ENCODE measurements at places on chromosomes 7 and 10.

DNA sequence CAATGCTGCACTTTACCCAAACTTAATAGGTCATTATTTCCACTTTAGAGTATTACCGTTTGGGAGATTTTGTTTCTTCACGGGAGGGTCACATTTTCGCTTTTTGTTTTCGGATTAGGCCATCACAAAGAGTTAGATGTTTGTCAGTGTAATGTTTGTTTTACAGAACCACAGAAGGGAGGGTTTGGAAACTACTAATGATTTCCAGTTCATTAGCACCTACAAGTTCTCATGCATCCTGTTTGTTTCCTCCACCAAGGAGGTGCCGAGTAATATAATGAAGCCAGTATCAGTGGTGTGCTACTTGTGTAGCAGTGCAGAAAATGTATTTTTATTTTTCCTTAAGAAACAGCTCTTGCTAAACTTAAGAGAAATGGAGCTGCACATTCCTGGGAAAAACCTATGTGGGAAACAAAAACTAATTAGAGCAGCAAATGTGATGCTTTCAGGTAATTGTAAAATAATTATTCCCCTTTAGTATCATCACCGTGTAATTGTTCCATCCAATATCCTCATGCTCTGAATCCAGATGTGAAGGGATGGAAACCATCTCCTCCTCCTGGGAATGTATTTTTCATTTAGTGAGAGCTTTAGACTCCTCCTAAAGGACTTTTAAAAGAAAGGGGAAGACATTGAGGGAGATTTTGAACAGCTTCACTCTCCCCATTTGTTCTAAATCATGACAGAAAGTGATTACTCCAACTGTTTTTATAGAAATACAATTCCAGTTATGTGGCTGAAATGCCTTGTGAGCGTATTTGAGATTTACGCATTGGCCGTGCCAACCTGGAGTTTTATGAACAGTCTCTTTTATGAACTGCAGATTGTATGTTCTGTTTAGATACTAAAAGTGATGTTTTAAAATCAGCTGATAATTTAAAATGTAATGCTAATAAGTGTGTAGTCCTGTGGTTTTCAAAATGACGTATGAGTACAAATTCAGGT, 5.6 kb downstream of the CELF2 start:
- DNase-seq, result no peak

GRCh38 chr7:47354831-47355541, 226.9 kb downstream of the TNS3 start:
- DNase-seq, result no peak

GRCh38 chr7:155141562-155141961, 71.4 kb downstream of the HTR5A start:
- DNase-seq, result no peak

GRCh38 chr7:24378871-24379616, 95.1 kb downstream of the NPY start:
- no peak for DNase-seq

DNA sequence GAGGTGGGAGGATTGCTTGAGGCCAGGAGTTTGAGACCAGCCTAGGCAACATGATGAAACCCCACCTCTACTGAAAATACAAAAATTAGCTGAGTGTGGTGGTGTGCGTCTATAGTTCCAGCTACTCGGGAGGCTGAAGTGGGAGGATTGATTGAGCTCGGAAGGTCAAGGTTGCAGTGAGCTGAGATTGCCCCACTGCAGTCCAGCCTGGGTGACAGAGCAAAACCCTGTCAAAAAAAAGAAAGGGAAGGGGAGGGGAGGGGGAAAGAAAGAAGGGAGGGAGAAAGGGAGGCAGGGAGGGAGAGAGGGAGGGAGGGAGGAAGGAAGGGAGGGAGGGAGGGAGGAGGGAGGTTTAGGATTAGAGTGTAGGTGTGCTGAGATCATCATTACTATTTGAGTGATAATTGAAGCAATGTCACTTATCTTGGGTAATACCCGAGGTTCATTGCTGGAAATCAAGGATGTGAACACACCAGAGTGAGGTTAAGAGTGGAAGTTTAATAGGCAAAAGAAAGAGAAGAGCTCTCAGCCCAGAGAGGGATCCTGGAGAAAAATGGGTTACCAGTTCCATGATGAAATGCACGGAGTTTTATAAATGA, 27.6 kb downstream of the VCL start:
- no peak for DNase-seq

DNA sequence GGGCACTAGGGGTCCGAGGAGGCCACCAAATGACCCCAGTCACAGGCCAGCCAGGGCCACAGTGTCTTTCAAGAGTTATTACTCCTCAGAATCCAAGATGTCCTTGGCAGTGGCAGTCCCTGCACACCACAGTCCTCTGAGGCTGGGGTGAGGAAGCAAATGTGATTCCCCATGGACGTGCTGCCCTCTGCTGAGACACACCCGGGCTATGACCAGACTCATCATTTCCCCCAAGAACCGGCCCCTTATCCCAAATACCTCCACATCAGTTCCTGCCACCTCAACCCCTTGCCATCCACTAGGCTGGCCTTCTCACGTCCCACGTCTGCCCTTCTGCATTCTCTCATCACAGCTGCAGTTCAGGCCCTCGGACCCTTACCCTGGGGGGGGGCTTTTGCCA, 5.0 kb downstream of the PRKAG2 start:
- DNase-seq, result no peak
